Activated CD4-positive, alpha-beta memory T cell treated with anti-CD3 and anti-CD28 coated beads, Interleukin-2, amount 10 ng/mL, durations not matched to agents 7 days and 5 days (primary cell): ENCODE measurements at places on chromosomes 3 and 15.
A peak's percentile ranks its signal among the peaks of the same experiment; 100 is the strongest.

- peak; percentile 23 for DNase-seq
- H3K27me3 ChIP-seq = no peaks in the 10 kb centered on the region
- peaks cover 30% of the 10 kb centered on the region for H3K36me3 ChIP-seq
- peaks cover 54% of the 10 kb centered on the region for H3K4me1 ChIP-seq
These were observed 1.2 kb downstream of the IFT122 start for GRCh38 chr3:129441215-129441614.

DNA sequence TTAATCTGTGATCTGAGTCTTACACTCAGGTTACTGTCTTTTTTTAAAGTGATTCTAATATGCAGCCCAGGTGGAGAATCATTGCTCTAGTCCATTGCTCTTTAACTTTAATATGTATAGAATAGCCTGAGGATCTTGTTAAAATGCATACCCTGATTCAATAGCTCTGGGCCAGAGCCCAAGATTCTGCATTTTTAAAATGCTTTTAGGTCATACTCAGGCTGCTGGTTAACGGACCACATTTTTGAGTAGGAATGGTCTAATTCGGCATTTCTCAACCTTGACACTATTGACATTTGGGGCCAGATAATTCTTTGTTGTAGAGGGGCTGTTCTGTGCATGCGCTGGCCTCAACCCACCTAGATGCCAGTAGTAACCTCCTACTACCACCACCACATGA, 20.9 kb upstream of the FSTL1 start:
- H3K4me3 ChIP-seq = no peak overlapping the region
- no peaks in the 10 kb centered on the region for H3K36me3 ChIP-seq
- DNase-seq = no peak
- H3K27me3 ChIP-seq = peaks cover 10% of the 10 kb centered on the region
- H3K4me1 ChIP-seq = no peaks in the 10 kb centered on the region

GRCh38 chr3:189641776-189642175, 10.6 kb downstream of the TP63 start:
- no peak overlapping the region for H3K27ac ChIP-seq
- H3K4me3 ChIP-seq = no peak overlapping the region
- no peak for DNase-seq
- peaks cover 4% of the 10 kb centered on the region for H3K4me1 ChIP-seq
- H3K36me3 ChIP-seq = no peaks in the 10 kb centered on the region

- H3K27me3 ChIP-seq = no peaks in the 10 kb centered on the region
- H3K36me3 ChIP-seq = no peaks in the 10 kb centered on the region
- no peak overlapping the region for H3K27ac ChIP-seq
- no peak for DNase-seq
- no peak overlapping the region for H3K4me3 ChIP-seq
These were observed 236.8 kb downstream of the LRRN1 start for GRCh38 chr3:4036046-4036445.

- no peak for DNase-seq
- H3K27ac ChIP-seq = no peak overlapping the region
- H3K4me3 ChIP-seq = no peak overlapping the region
- H3K27me3 ChIP-seq = no peaks in the 10 kb centered on the region
- no peaks in the 10 kb centered on the region for H3K36me3 ChIP-seq
- no peaks in the 10 kb centered on the region for H3K4me1 ChIP-seq
These were observed 749.9 kb downstream of the TBL1XR1 start for GRCh38 chr3:176447369-176447768.

- peaks cover 11% of the 10 kb centered on the region for H3K27me3 ChIP-seq
- H3K4me1 ChIP-seq = peaks cover 31% of the 10 kb centered on the region
- peaks cover 30% of the 10 kb centered on the region for H3K36me3 ChIP-seq
These were observed 847 bp downstream of the WHAMM start for GRCh38 chr15:82810061-82810889.

GRCh38 chr15:99755692-99756409, 22.6 kb upstream of the LYSMD4 start:
- peak; percentile 37 for DNase-seq
- H3K36me3 ChIP-seq = no peaks in the 10 kb centered on the region
- H3K4me3 ChIP-seq = no peak overlapping the region

DNA sequence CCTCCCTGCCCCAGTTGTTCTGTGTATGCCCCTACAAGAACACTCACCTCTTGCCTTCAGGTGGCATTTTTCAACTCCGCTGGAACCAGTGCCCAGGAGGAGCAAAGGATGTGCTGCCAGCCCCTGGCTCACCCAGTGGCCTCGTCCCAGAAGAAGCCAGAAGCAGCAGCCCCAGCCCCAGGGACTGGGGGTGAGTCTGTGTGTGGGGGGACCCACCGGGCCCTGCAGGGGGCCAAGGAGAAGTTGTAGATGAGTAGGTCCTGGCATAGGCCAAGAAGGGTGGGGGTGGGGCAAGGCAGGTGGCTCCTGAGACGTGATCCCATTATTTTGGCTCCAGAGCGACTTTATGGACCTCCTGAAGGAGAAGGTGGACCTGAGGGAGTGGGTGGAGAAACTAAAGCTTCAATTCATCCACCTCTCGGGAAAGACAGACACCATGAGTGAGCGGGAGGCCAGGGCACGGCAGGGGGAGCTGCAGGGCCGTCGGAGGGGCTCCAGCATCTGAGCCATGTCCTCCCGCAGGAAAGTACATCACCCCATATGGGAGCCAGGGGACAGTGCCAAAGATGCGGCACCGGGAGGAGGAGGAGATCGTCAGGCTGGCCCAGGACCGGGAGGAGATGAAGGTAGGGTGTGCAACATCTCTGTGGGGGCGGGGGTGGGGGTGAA, 29.3 kb downstream of the NGRN start:
- H3K27me3 ChIP-seq = peaks cover 16% of the 10 kb centered on the region
- H3K4me3 ChIP-seq = no peak overlapping the region
- no peak for DNase-seq
- no peak overlapping the region for H3K27ac ChIP-seq
- peaks cover 26% of the 10 kb centered on the region for H3K4me1 ChIP-seq

- no peaks in the 10 kb centered on the region for H3K4me1 ChIP-seq
- H3K27ac ChIP-seq = no peak overlapping the region
- no peak for DNase-seq
- no peak overlapping the region for H3K4me3 ChIP-seq
- H3K36me3 ChIP-seq = no peaks in the 10 kb centered on the region
These were observed 25.9 kb upstream of the CDV3 start for GRCh38 chr3:133547432-133548041.

DNA sequence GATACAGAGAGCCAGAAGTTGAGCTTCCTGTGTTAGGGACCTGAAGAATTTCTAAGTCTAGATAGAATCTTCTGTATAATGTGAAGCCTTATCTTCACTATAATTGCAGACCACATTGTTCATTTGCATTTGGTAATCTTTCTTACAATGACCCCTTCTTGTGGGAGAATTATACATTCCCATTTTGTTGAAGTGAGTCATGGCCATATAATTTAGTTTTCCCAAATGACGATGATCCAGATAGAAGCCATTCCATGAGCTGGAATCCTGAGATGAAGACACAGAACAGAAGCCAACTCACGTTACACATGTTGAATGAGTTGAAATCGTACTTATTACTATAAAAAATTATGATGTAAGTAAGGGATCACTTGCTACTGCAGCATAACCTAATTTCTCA, 187.8 kb downstream of the TUSC7 start:
- H3K4me3 ChIP-seq = no peak overlapping the region
- no peaks in the 10 kb centered on the region for H3K27me3 ChIP-seq
- no peaks in the 10 kb centered on the region for H3K36me3 ChIP-seq
- no peak for DNase-seq
- H3K4me1 ChIP-seq = no peaks in the 10 kb centered on the region

DNA sequence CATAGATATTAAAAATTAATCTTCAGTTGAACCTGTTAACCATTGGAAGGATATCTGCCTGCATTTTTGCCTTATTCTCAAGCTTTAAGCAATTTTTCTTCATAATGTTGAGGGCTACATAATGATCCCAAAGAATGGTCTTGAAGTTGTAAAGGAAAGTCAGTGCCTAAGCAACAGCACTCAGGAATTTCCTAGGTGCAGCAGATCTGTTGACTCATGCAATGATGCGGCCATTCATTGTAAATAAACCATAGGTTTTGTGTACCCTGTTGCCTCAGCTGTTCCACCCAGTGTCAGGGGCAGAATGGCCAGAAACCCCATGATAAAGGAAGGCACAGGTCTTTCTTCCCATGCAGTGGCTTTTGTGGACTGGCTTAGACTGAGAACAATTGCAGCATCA, 78.4 kb upstream of the TRIM42 start:
- no peak overlapping the region for H3K4me3 ChIP-seq
- no peak overlapping the region for H3K27ac ChIP-seq
- H3K36me3 ChIP-seq = no peaks in the 10 kb centered on the region
- DNase-seq = no peak
- H3K4me1 ChIP-seq = no peaks in the 10 kb centered on the region

GRCh38 chr3:123758081-123758564, 126.0 kb downstream of the MYLK start:
- no peaks in the 10 kb centered on the region for H3K36me3 ChIP-seq
- no peak for DNase-seq
- H3K4me3 ChIP-seq = no peak overlapping the region
- peaks cover 12% of the 10 kb centered on the region for H3K4me1 ChIP-seq

DNA sequence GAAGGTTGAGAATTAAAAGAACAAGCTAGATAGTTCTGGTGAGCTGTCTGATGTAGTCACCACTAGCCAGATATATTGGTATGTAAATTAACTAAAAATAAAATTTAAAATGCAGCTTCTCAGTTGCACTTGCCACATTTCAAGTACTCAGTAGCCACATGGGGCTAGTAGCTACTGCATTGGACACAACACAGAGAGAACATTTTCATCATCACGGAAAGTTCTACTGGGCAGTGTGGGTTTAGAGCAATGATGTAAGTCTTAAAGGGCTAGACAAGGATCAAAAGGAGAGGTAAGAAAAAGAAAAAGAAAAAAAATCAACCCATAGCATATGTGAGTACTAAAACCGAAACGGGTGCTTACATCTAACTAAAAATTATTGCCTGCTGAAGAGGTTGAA, 282.4 kb upstream of the LRRFIP2 start:
- no peak for DNase-seq
- H3K27me3 ChIP-seq = peaks cover 55% of the 10 kb centered on the region
- no peaks in the 10 kb centered on the region for H3K4me1 ChIP-seq

DNA sequence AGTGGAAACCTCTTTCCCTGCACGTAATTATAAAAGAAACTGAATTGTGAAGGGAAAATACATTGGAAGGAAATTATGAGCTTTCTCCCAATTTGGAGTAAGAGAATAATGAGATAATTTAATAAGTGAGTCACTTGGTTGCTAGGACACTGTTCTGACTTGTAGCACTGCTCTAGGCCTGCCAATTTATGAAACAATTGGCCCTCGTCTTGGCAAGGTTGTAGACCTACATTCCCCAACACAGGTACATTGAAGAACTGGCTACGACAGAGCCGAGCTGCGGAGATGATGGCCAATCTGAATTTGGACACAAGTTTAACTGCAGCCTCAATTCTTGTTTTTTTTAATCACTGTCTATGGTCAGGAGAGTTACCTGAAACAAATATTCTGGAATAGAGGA, 674.1 kb downstream of the MECOM start:
- no peaks in the 10 kb centered on the region for H3K27me3 ChIP-seq
- DNase-seq = no peak

GRCh38 chr3:113741086-113741485, 5.0 kb downstream of the NAA50 start:
- peaks cover 12% of the 10 kb centered on the region for H3K36me3 ChIP-seq
- no peaks in the 10 kb centered on the region for H3K27me3 ChIP-seq
- DNase-seq = no peak
- H3K27ac ChIP-seq = peak overlapping the region; percentile 60
- H3K4me3 ChIP-seq = no peak overlapping the region

DNA sequence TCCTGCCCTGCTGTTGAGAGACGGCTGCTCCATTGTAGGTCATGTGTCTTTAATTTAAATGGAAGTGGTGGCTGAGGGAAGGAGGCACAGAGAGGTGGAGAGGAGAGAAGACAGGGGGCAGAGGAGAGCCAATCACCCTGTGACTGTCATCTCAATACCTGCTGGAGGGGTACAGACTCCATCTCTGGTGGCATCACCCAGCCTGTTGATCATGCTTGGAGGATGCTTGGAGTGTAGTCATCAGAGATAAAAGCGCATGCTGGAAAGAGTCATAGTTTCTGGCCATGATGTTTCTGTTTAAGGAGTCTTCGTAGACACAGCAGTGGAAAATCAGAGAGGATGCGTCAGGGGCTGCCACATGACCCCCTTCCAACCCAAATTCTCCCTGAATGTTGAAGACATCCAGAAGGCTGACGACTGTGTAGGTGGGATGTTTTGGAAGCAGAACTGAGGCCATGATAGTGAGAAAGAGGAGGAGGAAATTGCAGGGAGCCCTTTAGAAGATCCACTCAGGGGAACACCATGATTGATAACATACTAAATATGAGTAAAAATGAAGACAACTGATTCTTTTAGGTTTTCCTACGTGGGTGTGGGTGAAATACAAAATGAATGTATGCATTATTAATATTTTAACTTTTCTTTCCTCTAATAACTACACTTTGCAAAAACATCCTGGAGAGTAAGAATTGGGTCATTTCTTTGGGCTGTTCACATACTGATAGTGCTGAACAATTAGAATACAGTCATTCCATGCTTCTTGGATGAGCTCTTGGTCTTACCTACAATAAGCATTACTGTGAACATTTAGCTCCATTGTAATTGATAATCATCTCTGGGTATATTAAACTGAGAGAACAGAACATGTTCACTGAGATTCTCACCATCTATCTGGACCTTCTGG, 210.6 kb upstream of the ATP10A start:
- H3K27ac ChIP-seq = no peak overlapping the region
- no peak overlapping the region for H3K4me3 ChIP-seq
- no peaks in the 10 kb centered on the region for H3K36me3 ChIP-seq
- no peak for DNase-seq
- H3K27me3 ChIP-seq = peaks cover 5% of the 10 kb centered on the region

DNA sequence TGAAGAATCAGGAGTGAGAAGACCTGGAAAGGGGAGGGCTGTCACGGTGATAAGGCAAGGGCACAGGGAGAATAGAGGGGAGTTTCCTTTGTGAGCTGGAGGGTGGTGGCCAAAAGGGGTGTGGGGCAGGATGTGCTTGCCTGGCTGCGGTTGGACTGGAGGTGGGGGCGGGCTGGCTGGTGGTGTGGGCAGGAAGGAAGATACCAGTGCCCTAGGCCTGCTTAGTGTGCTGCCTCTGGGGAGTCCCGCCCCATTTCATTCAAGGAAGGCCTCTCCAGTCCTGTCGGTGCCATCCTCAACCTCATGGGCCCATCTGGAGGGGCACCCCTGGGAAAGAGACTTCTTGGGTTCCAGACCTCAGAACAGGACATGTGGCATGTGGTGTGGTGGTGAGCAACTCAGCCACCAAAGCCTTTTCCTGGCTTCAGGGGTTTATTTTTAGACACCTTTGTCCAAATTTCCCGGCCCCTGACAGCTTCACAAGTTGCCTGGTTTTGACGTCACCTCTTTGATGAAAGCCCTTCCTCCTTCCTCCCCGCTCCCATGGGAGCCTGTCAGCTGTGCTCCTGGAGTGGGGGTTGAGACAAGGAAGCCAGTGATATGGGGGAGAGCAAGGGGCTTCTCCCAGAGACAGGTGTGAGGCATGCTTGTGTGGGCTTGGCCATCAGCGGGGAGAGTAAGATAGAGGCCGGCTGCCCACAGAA, 15.6 kb downstream of the TEX264 start:
- H3K4me1 ChIP-seq = peaks cover 80% of the 10 kb centered on the region
- H3K27ac ChIP-seq = peak overlapping the region; percentile 84
- H3K36me3 ChIP-seq = peaks cover 72% of the 10 kb centered on the region
- H3K27me3 ChIP-seq = no peaks in the 10 kb centered on the region
